ENCODE measurements at places on chromosomes 2 and 18. TPM values are rescaled to one million over a fixed set of nuclear protein-coding genes. Genes with fewer than 3 reads are reported as not detected.
A peak's percentile ranks its signal among the peaks of the same experiment; 100 is the strongest.

DNA sequence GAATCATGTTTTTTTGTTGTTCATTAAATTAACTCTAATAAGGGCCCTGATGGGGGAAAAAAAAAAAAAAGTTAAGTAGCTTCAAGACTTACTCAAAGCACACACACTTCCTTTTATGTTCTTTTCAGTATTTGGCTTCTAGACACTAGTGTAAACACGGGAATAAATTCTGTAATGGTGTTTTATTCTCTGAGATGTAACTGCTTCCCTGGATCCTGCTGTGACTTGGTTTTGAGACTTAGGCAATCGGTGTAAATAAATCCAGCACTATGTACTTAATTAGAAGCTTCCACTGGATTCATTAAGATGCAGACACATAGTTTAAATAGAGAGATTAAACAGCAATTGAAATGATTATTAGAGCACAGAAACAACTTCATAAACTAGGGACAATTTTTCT lies 26.1 kb upstream of the AP1S3 start:
- no peak for DNase-seq

HJURP gene
- 1.9 TPM for total RNA-seq

DNA sequence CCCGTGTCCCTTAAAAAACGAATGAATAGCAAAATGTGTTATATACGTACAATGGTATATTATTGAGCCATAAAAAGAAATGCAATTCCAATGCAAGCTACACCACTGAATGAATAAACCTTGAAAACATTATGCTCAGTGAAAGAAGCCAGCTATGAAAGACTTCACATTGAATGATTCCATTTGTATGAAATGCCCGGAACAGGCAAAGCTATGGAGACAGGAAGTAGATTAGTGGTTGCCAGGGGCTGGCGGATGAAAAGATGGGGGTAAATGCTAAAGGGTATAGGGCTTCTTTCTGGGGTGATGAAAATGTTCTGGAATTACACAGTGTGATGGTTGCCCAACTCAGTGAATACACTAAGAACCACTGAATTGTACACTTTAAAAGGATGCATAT lies 113.3 kb downstream of the NOL10 start:
- no peak for DNase-seq

GRCh38 chr18:11899063-11899462 lies 9.1 kb downstream of the MPPE1 start:
- DNase-seq, result no peak

GRCh38 chr18:34957119-34957863 lies 83.9 kb upstream of the MAPRE2 start:
- DNase-seq, result no peak

GPR39 gene
- 5.0 TPM for total RNA-seq

GRCh38 chr2:238420442-238420841 lies 6.3 kb upstream of the ASB1 start:
- no peak for DNase-seq

UNC80 gene
- 12.3 TPM for total RNA-seq

DNA sequence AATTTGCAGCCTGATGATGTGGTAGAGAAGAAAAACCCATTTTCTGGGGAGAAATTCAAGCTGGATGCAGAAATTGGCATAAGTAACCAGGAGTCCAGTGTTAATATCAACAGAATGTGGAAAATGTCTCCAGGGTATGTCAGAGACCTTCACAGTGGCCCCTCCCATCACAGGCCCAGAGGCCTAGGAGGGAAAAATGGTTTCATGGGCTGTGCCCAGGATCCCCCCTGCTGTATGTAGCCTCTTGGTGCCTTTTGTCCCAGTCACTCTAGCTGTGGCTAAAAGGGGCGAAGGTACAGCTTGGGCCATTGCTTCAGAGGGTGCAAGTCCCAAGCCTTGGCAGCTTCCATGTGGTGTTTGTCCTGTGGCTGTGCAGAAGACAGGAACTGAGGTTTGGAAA lies 40.2 kb downstream of the CACNB4 start:
- no peak for DNase-seq

GRCh38 chr2:20836521-20836920 lies 13.6 kb upstream of the LDAH start:
- DNase-seq, result no peak

- DNase-seq, result no peak
Measured at GRCh38 chr2:97993926-97994325, 1.8 kb downstream of the TMEM131 start.

CNTNAP5 gene
- 41.0 TPM for total RNA-seq

DNA sequence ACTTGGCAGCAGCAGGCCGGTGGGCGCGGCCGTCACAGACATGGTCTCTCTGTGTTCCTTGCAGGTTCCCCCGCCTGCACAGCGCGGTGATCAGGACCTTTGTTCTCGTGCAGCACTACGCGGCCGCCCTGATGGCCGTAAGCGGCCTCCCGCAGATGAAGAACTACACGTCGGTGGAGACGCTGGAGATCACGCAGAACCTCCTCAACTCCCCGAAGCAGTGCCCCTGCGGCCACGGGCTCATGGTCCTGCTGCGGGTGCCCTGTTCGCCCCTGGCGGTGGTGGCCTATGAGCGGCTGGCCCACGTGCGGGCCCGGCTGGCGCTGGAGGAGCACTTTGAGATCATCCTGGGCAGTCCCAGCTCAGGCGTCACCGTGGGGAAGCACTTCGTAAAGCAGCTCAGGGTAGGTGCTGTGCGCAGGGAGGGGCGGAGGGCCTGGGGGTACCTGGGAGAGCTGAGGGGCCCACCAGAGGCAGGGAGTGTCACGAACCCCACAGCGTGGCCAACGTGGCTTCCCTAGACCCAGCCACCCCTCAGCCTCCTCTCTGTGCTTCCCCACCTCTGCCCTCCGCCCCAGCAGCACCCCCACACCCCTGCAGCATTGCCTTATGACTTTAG lies 59.3 kb downstream of the NTSR2 start:
- no peak for DNase-seq

MPP4 gene
- 0.31 TPM for total RNA-seq

- DNase-seq, result no peak
Measured at GRCh38 chr2:223148516-223148915, 96.5 kb downstream of the KCNE4 start.

B3GNT7 gene
- total RNA-seq, result 1.2 TPM

- no peak for DNase-seq
Measured at GRCh38 chr18:23861805-23862470, 152.6 kb upstream of the TTC39C start.

EPC2 gene
- 103 TPM for total RNA-seq

ABHD1 gene
- total RNA-seq, result 0.31 TPM

DNA sequence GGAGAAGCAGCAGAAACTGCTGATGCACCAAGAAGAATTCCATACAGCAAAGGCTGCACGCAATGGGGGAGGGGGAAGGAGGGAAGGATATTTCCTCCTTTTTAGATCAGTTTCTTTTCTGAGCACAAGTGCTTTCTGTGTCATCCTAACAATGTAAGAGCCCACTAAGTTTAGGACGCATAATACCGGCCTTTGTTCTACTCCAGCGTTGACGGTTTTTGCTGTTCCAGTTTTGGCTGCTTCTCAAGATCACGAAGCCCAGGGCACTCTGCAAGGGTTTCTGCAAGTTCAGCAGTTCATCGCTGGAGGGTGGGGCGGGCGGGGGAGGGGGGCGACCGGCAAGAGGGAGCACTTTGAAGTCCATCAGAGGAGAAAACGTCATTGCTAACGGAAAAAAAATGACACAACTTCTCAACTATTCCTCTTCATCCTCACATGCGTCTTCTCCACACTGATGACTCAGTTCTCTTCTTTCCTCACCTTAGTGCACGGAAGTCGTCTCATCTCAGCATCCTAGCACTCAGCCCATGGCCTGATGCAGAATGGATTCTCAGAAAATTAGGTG lies 8.7 kb downstream of the FAM178B start:
- peak; percentile 27 for DNase-seq

DNA sequence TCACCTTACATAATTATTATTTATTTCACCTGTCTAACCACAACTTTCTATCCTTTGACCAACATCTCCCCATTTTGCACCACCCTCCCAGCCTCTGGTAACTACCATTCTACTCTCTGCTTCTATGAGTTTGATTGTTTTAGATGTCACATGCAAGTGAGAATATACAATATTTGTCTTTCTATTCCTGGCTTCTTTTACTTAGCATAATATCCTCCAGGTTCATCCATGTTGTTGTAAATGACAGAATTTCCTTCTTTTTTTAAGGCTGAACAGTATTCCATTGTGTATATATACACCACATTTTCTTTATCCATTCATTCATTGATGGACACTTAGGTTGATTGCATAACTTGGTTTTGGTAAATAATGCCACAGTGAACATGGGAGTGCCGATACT lies 24.0 kb downstream of the PPM1B start:
- no peak for DNase-seq

GRCh38 chr2:213065583-213066442 lies 85.6 kb downstream of the IKZF2 start:
- no peak for DNase-seq

GRCh38 chr2:144615866-144616565 lies 96.1 kb upstream of the ZEB2 start:
- no peak for DNase-seq

BBS5 gene
- total RNA-seq, result 20.0 TPM

DNA sequence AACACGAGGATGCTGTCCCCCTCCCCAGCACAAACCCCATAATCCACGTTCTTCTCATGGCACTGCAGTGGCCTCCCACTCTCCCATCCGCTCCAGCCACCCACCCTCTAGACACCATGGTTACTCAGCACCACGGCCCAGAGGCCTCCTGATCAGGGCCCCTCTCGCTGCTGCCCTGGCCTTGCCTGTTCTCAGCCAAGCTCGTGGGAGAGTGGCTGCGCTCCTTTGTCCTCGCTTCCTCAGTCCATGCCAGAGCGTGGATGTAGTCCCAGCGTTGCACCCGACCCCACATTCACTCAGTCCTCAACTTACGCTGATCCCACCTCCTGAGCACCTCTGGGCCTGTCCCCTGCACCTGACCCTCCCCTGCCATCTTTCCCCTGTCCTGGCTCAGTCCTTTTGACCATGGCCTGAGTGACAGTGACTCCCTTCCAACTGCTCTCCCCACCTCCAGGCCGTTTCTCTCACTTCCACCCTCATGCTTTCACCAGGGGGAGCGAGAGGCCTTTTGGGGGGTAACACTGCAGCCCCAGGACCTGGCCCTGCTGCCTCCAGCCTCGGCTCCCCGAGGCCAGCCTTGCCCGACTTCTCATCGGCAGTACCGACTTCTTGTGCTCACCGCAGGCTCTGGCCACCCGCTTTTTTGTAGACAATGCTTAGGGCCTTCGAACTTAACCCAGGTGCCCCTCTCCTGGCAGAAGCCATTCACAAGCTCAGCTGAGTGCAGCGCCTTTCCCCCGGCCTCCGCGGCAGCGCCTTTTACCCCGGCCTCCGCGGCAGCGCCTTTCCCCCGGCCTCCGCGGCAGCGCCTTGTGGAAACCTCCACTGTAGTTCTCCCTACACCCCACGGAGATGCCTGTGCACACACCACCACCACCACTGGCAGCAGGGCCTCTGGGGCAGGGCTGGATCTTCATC lies 131.4 kb downstream of the CLIP4 start:
- DNase-seq, result no peak

DNA sequence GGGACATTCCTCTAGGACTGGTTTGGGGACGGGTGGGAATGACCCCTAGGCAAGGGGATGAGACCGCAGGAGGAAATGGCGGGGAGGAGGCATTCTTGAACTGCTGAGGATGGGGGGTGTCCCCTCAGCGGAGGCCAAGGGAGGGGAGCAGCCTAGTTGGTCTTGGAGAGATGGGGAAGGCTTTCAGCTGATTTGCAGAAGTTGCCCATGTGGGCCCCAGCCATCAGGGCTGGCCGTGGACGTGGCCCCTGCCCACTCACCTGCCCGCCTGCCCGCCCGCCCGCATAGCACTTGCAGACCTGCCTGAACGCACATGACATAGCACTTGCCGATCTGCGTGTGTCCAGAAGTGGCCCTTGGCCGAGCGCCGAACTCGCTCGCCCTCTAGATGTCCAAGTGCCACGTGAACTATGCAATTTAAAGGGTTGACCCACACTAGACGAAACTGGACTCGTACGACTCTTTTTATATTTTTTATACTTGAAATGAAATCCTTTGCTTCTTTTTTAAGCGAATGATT lies 4.9 kb downstream of the INHBB start:
- no peak for DNase-seq

IL1F10 gene
- total RNA-seq, result not detected

- DNase-seq, result no peak
Measured at GRCh38 chr2:238431-238830, 25.4 kb downstream of the SH3YL1 start.

TSHZ1 gene
- 4.1 TPM for total RNA-seq

DOK6 gene
- 91.4 TPM for total RNA-seq

- no peak for DNase-seq
Measured at GRCh38 chr18:36314098-36314497, 16.6 kb downstream of the FHOD3 start.

DNA sequence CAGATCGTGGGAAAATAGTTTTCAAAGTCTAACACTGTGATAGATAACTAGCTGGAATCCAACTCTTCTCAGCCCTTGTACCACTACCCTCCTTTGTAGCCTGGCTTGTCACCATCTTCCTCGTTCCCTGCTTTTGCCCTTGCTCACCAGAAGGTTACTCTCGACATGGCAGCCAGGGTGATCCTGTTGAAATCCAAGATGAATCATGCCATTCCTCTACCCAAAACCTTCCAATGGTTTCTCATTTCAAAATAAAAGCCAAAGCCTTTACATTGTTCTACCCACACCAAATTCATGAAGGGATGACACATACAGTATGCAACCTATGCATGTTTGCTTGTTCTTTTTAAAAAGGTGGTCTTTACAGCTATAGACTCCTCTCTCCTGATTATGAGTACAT lies 45.7 kb downstream of the STAT4 start:
- no peak for DNase-seq

CCNT2 gene
- total RNA-seq, result 106 TPM

AFF3 gene
- 105 TPM for total RNA-seq

DNA sequence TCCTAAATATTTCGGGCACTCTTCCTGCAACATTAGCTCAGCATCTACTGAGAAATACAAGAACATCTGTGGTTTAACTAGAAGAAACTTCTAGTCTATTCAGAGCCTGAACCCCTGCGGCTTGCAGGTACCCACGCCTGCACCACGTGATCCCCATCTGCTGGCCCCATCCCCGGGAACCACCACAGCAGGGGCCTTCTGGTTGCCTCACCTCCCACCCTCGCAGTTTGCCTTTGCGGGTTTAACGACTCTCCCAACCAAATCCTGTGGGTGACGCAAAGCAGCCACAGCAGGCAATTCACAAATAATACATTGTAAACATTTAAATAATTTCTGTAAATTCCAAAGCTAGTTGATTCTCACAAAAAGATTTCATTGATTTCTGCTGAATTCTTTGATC lies 90.2 kb upstream of the TMEM18 start:
- DNase-seq, result no peak

CDH7 gene
- 2.3 TPM for total RNA-seq

- no peak for DNase-seq
Measured at GRCh38 chr2:58900246-58901027, 659.3 kb upstream of the FANCL start.

C2orf15 gene
- 3.7 TPM for total RNA-seq
